T-cell (primary cell): ENCODE measurements at places on chromosomes 5 and 9. TPM values are rescaled to one million over a fixed set of nuclear protein-coding genes. Genes with fewer than 3 reads are reported as not detected.

The PALM2AKAP2 gene
- not detected for total RNA-seq

DNA sequence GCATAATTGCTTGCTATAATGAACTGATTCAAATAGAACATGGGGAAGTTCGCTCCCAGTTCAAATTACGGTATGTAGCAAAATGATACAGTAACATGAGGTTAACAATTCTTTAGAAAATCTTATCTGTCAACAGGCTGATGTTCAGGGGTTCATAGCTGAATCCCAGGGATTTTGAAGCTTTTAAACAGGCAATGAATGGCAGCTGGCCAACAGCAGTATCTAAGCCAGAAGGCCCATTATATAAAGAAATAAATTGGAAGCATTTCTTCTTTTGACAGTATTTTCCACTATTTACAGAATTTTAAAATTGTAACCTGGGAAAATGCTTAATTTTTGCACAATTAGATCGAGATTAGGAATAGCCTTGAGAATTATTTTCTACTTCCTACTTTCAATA, 126.8 kb downstream of the PDE8B start:
- H3K4me1 ChIP-seq: no peaks in the 10 kb centered on the region
- no peak for DNase-seq
- no peak overlapping the region for H3K27ac ChIP-seq

GRCh38 chr9:69745716-69746437, 13.9 kb downstream of the PTAR1 start:
- DNase-seq: no peak
- H3K4me1 ChIP-seq: no peaks in the 10 kb centered on the region
- no peak overlapping the region for H3K4me3 ChIP-seq
- no peaks in the 10 kb centered on the region for H3K27me3 ChIP-seq

- DNase-seq: no peak
- no peak overlapping the region for H3K4me3 ChIP-seq
- H3K27ac ChIP-seq: peak overlapping the region; percentile 83
These were observed 18.8 kb downstream of the NANS start for GRCh38 chr9:98075332-98075805.

The MARVELD2 gene
- 1.2 TPM for total RNA-seq

DNA sequence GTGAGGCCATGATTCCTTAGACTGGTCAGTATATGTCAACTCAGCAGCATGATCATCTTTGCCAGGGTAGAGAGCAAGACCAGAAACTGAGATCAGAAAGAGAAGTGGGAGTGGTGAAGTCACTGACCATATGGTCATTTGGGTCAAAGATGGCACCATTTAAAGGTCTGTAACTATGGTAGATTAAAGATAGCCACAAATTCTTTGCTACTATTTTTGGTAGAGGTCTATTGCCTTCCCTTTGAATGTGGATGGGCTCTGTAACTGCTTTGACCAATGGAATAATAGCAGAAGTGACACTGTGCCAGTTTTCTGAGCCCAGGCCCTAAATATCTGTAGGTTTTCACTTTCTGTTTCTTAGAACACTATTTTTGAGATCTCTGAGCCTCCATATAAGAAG, 117.6 kb downstream of the PCSK1 start:
- no peak overlapping the region for H3K4me3 ChIP-seq
- no peak overlapping the region for H3K27ac ChIP-seq
- H3K4me1 ChIP-seq: no peaks in the 10 kb centered on the region
- no peaks in the 10 kb centered on the region for H3K36me3 ChIP-seq

The ADRA1B gene
- total RNA-seq: not detected

The ENHO gene
- 0.35 TPM for total RNA-seq

DNA sequence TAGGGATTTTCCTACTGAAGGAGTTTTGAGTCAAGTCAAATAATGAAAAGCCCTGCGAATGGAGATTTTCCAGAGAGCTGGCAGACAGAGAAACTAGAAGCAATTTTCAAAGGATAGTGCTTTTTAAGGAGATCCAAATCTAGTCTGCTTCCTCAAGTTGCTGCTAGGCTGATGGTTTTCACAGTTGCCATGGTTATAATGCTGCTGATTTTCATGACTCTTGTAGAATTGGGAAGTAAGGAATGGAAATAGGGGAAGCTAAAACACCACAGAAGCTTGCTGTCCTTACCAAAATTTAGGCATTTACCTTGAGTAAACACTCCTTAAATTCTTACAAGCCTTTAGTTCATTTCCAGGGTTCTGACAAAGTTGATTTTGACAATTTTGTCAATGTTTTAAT, 30.1 kb upstream of the HAPLN1 start:
- H3K4me1 ChIP-seq: no peaks in the 10 kb centered on the region
- no peak overlapping the region for H3K27ac ChIP-seq
- H3K27me3 ChIP-seq: peaks cover 4% of the 10 kb centered on the region
- H3K36me3 ChIP-seq: no peaks in the 10 kb centered on the region
- no peak for DNase-seq
- H3K4me3 ChIP-seq: no peak overlapping the region

- H3K27me3 ChIP-seq: no peaks in the 10 kb centered on the region
- no peak overlapping the region for H3K27ac ChIP-seq
- no peak for DNase-seq
- H3K4me3 ChIP-seq: no peak overlapping the region
These were observed 196.0 kb downstream of the SPATA31D1 start for GRCh38 chr9:82184524-82184923.

DNA sequence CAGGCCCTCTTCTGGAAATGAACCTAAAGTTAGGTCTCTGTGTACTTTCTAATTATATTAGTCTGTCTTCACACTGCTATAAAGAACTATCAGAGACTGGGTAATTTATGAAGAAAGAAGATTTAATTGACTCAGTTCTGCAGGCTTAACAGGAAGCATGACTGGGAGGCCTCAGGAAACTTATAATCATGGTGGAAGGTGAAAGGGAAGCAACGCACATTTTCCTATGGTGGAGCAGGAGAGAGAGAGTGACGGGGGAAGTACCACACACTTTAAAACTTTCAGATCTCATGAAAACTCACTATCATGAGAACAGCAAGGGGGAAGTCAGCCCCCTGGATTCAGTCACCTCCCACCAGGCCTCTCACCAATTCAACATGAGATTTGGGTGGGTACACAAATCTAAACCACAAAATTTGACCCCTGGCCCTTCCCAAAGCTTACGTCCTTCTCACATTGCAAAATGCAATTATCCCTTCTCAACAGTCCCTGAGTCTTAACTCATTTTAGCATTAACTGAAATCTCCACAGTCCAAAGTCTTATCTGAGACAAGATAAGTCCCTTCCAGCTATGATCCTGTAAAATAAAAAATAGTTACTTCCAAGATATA, 40.7 kb downstream of the TRIP13 start:
- no peaks in the 10 kb centered on the region for H3K36me3 ChIP-seq
- H3K4me3 ChIP-seq: no peak overlapping the region
- DNase-seq: no peak
- H3K4me1 ChIP-seq: no peaks in the 10 kb centered on the region
- H3K27ac ChIP-seq: no peak overlapping the region
